NCI-H187 (cell line): ENCODE measurements at places on chromosomes 6 and 20.

DNA sequence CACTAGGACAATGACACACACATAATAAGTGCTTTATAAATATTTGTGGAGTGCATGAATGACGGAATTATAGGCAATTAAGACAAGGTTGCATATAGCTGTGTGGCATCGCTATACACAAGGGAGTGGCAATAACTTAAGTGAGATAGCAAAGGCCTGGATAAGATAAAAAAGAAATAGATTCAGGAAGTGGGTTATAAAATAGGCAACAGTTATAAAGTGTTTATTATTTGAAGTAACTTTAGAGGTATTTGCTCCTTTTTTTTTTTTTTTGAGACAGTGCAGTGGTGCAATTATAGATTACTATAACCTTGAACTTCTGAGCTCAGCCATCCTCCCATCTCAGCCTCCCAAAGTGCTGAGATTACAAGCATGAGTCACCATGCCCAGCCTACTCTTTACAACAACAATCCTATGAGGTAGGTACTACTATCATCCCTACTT lies 75.9 kb upstream of the LOC128125822 start:
- no peak for DNase-seq

DNA sequence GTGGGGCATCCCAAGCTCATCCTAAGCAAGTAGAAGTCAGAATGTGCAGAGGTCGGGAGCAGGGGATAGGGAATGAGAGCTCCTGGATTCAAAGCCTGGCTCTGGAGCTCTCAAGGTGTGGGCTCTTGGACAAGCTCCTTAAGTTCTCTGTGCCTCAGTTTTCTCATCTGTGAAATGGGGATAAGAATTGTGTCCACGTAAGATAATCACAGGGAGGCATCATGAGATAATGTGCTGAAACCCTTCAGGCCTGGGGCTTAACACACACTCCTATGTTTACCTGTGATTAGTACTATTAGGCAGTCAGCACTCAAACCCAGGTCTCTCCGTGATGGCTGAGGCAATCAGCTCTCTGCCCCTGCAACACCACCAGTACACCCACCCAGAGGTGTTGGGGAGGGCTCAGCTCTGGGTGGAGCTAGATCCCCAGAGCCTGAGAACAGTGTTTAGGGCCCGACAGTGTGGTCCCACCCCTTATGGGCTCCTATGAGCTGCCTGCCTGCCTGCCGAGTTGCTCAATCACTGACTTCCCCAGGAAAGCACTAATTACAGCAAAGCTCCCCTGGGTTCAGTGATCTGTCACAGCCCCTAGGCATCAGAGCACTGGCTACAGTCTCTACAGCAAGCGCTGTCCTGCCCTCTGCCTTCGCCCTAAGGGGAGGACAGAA lies 6.3 kb upstream of the SIRPA start:
- DNase-seq: no peak

- no peak for DNase-seq
Measured at GRCh38 chr6:20227350-20227749, 15.1 kb upstream of the MBOAT1 start.

DNA sequence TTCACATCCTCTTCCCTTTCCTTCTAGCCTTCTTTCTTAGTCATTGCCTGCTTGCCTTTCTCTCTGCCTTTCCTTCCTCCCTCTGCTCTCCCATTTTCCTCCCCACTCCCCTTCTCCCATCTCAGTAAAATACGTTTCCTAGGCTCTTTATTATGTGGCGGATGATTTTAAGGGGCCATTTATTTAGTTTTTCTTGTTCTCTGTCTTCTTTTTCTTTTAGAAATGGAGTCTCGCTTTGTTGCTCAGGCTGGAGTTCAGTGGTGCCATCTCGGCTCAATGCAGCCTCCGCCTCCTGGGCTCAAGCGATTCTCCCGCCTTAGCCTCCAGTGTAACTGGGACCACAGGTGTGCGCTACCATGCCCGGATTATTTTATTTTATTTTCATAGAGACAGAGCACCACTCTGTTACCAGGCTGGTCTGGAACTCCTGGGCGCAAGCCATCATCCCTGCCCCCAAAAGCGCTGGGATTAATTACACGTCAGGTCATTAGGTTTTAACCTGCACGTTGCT lies 1.5 kb downstream of the MTHFD1L start:
- DNase-seq: no peak

DNA sequence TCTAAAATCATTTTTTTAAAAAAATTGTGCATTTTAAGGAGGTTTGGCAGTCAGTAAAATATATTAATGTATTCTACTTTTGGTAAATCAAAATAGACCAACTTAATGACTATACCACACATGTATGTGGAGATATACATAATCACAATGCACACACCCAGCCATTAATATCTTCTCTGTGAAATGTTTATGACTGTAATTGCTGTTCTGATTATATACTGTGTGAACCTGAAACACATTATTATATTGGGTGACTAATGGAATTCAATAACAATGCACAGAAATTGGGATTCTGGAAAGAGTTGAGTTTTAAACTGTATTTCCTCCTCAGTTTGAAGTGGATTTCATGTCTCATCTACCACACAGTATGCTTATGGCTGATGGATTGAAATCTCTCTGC lies 233.6 kb downstream of the PLCB1 start:
- no peak for DNase-seq

DNA sequence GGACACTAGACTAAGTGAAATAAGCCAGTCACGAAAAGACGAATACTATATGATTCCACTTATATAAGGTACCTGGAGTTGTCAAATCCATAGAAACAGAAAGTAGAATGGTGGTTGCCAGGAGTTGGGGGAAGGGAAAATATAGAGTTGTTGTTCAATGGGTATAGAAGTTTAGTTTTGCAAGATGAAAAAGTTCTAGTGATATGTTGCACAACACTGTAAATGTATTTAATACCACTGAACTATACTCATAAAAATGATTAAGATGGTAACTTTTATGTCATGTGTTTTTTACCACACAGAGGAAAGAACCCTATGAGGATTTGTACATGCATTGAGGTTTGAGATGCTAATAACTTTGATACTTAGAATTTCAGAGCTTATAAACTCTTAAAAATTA lies 46.0 kb upstream of the TRAM2 start:
- DNase-seq: no peak

GRCh38 chr6:90508753-90509152 lies 78.1 kb downstream of the MAP3K7 start:
- no peak for DNase-seq
